ENCODE measurements at places on chromosomes 4 and X. TPM values are rescaled to one million over a fixed set of nuclear protein-coding genes. Genes with fewer than 3 reads are reported as not detected.

Gene TEX13C
- total RNA-seq: not detected

Gene RBBP7
- 64.6 TPM for total RNA-seq

Gene HS6ST2
- not detected for total RNA-seq

Gene GSX2
- total RNA-seq: not detected

Gene DOK7
- total RNA-seq: not detected

Gene ARX
- total RNA-seq: not detected

Gene XAGE1A
- total RNA-seq: not detected

Gene AMBN
- total RNA-seq: not detected

Gene MAGEC2
- not detected for total RNA-seq

Gene AKAP14
- total RNA-seq: not detected

Gene CCDC110
- total RNA-seq: 0.38 TPM

Gene TCEANC
- total RNA-seq: 2.2 TPM

Gene CT45A2
- not detected for total RNA-seq

Gene SCD5
- 39.8 TPM for total RNA-seq

Gene FOXP3
- not detected for total RNA-seq

Gene VCX3B
- not detected for total RNA-seq

Gene CSAG2
- total RNA-seq: not detected

Gene FATE1
- not detected for total RNA-seq

Gene NUP62CL
- not detected for total RNA-seq

Gene CT55
- not detected for total RNA-seq

Gene UBL4A
- total RNA-seq: 53.0 TPM

Gene PNMA3
- not detected for total RNA-seq

Gene DGKQ
- total RNA-seq: 16.8 TPM

Gene CLGN
- total RNA-seq: 0.63 TPM

Gene ITGB1BP2
- total RNA-seq: 0.22 TPM

Gene CSAG1
- not detected for total RNA-seq

Gene LYAR
- 11.9 TPM for total RNA-seq

Gene MRPS18C
- total RNA-seq: 15.8 TPM

Gene NAA11
- total RNA-seq: not detected

Gene CAMK2D
- 104 TPM for total RNA-seq

Gene EREG
- total RNA-seq: 4.4 TPM

Gene ZDHHC9
- total RNA-seq: 33.5 TPM

Gene PRICKLE3
- 10.8 TPM for total RNA-seq

Gene CLTRN
- 0.13 TPM for total RNA-seq

Gene YY2
- total RNA-seq: 0.38 TPM

Gene TMEM271
- not detected for total RNA-seq

Gene EXOC1L
- not detected for total RNA-seq

Gene CD38
- total RNA-seq: not detected

Gene GPR50
- not detected for total RNA-seq

Gene SPANXD
- not detected for total RNA-seq

Gene RBM46
- not detected for total RNA-seq

Gene FABP2
- total RNA-seq: not detected

Gene PARM1
- total RNA-seq: not detected

Gene MTMR8
- total RNA-seq: not detected

Gene GDPD2
- total RNA-seq: not detected

Gene CFP
- total RNA-seq: 1.4 TPM

Gene SSX4
- total RNA-seq: not detected

Gene IGSF1
- not detected for total RNA-seq

Gene ACSL1
- total RNA-seq: 16.8 TPM

Gene GPR143
- not detected for total RNA-seq

Gene FRMPD4
- not detected for total RNA-seq

Gene IL1RAPL2
- not detected for total RNA-seq

Measured in GM23248 (cell line).